ENCODE measurements at places on chromosomes 3 and 15. TPM values are rescaled to one million over a fixed set of nuclear protein-coding genes. Genes with fewer than 3 reads are reported as not detected.

DNA sequence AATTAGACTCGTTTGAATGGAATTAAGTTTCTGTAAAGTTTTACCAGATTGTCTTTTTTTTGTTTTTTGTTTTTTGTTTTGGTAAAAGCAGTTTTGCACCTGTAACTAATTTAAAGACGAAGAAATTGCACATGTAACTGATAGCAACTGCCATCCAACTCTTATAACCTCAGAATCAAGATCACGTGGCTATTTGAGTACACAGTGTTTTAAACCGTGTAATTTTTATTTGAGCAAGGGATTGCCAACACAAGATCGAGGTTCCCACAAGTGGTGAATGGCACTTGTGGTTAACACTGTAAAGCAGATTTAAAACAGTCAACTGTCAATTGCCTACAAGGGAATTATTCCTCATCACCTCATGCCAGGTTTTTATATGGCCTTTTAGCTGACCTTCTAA lies 67.3 kb downstream of the PPARG start:
- DNase-seq: no peak
- H3K36me3 ChIP-seq: no peaks in the 10 kb centered on the region
- H3K27me3 ChIP-seq: no peaks in the 10 kb centered on the region
- H3K4me3 ChIP-seq: no peak overlapping the region
- no peak overlapping the region for H3K27ac ChIP-seq
- no peaks in the 10 kb centered on the region for H3K4me1 ChIP-seq

DNA sequence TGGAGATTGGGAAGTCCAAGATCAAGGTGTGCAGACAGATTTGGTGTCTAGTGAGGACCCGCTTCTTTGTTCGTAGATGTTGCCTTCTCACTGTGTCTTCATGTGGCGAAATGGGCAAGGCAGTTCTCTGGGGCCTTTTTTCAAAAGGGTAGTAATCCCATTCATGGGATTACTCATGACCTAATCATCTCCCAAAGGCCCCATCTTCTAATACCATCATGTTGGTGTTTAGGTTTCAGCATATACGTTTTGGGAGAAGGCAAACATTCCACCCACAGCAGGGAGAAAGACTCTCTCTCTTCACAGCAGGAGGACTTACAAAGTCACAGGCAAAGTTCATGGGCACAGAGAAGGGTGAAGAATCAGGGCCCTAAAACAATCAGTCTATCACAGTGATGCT lies 252.1 kb downstream of the RPLP1 start:
- no peak for DNase-seq
- H3K27ac ChIP-seq: no peak overlapping the region
- no peaks in the 10 kb centered on the region for H3K4me1 ChIP-seq
- no peaks in the 10 kb centered on the region for H3K36me3 ChIP-seq

Gene CFAP44
- 14.4 TPM for total RNA-seq

Gene KNG1
- total RNA-seq: 0.91 TPM

All from prostate gland (tissue), 2 donors.